ENCODE measurements at places on chromosomes 5 and 9. TPM values are rescaled to one million over a fixed set of nuclear protein-coding genes. Genes with fewer than 3 reads are reported as not detected.

Gene CORO2A
- polyA plus RNA-seq = 0.31 TPM

Gene C5orf58
- polyA plus RNA-seq = not detected

Gene DIPK1B
- 1.1 TPM for polyA plus RNA-seq

Gene NUP188
- 14.4 TPM for polyA plus RNA-seq

Gene ARL15
- 7.4 TPM for polyA plus RNA-seq

Gene LEAP2
- polyA plus RNA-seq = 0.88 TPM

Gene ANKDD1B
- 0.61 TPM for polyA plus RNA-seq

Gene ENHO
- not detected for polyA plus RNA-seq

Gene IFNA7
- polyA plus RNA-seq = not detected

Gene SLIT3
- polyA plus RNA-seq = 8.6 TPM

Gene SV2C
- not detected for polyA plus RNA-seq

Gene SLC45A2
- polyA plus RNA-seq = not detected

DNA sequence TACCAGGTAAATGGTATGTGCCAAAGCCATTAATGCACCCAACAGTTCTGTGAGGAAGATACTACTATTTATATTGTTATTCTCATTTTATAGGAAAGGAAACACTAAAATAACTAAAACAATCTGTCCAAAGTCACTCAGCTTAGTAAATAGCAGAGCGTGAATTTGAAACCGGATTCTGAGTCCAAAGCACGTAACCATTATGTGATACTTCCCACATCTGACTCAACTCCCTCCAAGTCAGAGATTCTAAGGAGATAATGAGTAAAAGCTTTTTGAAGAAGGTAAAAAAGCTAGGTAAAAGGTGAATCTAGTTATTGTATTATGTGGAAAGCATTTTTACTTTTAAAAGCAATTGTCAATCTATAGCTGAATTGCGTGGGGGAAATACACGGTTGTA, 208.9 kb downstream of the PBX3 start:
- DNase-seq = no peak

GRCh38 chr5:137693307-137693950, 42.5 kb downstream of the KLHL3 start:
- DNase-seq = no peak

GRCh38 chr5:40515476-40515875, 164.2 kb upstream of the PTGER4 start:
- DNase-seq = no peak

- DNase-seq = peak; percentile 22
Measured at GRCh38 chr9:89477384-89477783, 20.5 kb downstream of the SEMA4D start.

GRCh38 chr5:134625559-134625958, 7.1 kb downstream of the SAR1B start:
- DNase-seq = no peak

DNA sequence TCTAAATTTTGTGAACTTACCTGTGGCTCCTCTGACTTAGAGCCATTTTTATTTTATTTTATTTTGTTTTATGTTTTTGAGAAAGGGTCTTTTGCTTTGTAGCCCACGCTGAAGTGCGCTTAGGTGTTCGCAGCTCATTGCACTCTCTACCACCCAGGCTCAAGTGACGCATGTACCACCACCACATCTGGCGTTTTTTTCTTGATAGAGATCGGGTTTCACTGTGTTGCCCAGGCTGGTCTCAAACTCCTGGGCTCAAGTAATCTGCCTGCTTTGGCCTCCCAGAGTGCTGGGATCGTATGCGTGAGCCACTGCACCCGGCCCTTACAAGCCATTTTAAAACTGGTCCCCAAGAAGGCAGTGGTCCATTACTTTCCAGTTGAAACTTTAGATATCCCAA, 18.5 kb downstream of the MATR3 start:
- no peak for DNase-seq

GRCh38 chr9:20319641-20320337, 302.5 kb downstream of the MLLT3 start:
- DNase-seq = no peak

- peak; percentile 61 for DNase-seq
Measured at GRCh38 chr9:17135295-17136160, 688 bp downstream of the CNTLN start.

GRCh38 chr9:127121628-127122175, 733 bp downstream of the ANGPTL2 start:
- DNase-seq = no peak

GRCh38 chr5:9654886-9655285, 24.7 kb upstream of the TAS2R1 start:
- DNase-seq = no peak

DNA sequence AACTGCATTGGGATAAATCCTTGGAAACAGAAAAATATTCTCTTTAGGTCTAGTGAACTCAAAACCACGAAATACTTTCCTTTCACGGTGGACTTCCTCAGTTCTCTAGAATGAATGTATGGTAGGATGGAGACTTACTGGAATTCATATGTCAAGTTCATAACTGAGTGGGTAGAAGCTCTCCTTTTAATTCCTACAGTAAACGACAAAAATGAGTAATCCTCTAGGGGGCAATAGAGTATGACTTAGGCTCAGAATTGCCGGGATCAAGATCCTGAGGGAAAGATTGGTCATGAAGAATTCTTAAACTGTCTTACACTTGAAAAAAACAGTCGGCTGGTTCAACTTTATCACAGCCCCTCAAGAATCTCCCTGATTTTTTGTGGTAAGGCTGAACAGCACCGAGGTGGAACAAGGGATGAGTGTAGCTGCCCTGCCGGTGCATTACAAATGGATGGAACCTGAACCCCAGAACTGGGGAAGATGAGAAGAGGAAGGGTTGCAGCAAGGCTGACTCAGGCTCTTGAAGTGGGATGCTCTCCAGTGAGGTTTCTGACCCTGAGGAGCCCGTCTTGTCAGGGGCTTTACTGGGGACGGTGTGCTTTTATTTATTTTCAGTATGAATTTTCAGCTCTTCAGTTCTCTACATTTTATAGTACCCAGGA, 14.0 kb upstream of the LOX start:
- no peak for DNase-seq

DNA sequence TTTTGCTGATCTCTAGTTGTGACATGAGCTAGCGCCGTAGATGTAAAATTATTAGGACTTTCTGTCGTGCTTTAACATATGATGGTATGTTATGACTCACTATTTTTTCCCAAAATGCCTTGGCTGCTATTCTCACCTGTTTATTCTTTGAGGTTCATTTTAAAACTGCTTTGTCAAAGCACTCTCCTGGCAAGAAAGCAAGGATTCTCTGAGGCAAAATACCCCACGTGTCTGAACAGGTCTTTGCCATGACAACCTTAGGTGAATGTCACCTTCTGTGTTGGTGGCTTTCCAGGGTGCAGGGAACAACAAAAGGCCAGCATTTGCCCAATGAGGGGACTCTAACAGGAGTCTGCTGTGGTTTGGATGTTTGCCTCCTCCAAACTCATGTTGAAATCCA, 30.6 kb upstream of the COL5A1 start:
- no peak for DNase-seq
